ENCODE measurements at places on chromosomes 11 and 22. TPM values are rescaled to one million over a fixed set of nuclear protein-coding genes. Genes with fewer than 3 reads are reported as not detected.

DNA sequence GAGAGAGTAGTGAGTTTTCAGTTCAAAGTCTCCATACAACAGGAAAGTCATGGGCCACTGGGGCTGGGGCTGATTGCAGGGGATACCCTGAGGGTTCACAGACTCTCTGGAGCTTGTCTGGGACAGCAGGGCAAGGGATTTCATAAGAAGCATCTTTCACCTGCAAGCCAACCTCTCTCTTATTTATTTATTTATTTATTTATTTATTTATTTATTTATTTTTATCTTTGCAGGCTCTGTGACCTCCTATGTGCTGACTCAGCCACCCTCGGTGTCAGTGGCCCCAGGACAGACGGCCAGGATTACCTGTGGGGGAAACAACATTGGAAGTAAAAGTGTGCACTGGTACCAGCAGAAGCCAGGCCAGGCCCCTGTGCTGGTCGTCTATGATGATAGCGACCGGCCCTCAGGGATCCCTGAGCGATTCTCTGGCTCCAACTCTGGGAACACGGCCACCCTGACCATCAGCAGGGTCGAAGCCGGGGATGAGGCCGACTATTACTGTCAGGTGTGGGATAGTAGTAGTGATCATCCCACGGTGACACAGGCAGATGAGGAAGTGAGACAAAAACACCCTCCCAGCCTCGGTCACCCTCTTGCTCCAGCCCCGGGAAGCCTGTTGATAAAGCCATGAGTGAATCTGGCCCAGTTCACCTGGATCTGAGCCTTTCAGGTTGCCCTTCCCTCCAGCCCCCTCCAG is 68.4 kb downstream of the GGTLC2 start:
- DNase-seq: no peak

DNA sequence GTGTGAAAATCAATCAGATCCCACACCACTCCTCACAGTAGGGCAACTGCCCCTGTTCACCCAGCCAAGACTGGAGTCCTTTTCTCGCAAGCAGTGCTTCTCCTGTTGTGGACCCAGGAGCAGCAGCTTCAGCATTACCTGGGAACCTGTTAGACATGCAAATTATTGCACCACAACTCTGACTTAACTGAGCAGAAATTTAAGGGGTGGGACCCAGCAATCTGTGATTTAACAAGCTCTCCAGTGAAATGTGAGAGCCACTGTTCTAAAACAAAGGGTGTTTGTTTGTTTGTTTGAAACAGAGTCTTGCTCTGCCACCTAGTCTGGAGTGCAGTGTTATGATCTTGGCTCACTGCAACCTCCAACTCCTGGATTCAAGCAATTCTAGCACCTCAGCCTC is 591.4 kb downstream of the SOX6 start:
- DNase-seq: no peak

DNA sequence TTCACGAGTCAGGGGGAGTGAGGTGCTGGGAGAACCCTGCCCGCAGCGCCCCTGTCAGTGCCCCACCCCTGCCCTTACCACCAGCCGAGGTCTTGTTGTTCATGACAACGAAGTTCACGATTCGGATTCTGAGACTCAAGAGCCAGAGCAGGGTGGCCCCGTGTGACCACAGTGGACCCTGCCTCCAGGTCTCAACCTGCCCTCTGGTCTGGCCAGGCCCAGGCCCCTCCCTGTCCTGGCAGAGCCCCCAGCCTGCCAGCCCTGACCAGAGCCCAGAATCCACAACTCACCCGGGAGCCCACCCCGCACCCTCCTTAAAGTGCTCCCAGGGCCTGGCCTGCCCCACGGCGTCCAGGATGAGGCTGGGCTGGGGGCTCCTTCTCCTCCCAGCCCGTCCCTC is 9.9 kb downstream of the ANO9 start:
- no peak for DNase-seq

DNA sequence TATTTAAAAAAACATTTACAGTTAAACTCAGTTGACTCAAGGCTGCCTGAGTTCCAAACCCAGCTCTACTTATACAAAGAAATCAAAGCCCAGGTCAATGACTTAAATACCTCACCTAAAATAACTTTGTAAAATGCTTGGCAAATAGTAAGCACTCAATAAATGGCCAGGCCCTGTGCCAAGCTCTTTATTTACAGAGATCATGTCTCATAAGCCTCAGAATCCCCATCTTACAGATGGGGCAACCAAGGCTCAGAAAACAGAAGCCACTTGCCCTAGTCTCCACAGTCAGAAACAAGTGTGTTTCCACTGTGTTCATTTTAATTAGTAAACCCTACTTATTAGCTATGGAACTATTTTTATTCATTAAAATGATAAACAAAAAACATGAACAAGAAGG is 30.5 kb upstream of the TTC28 start:
- DNase-seq: no peak

GRCh38 chr22:38477585-38477984 is 9.7 kb downstream of the KDELR3 start:
- DNase-seq: no peak

- DNase-seq: no peak
Measured at GRCh38 chr11:37109286-37109585, 511.2 kb upstream of the RAG2 start.

DNA sequence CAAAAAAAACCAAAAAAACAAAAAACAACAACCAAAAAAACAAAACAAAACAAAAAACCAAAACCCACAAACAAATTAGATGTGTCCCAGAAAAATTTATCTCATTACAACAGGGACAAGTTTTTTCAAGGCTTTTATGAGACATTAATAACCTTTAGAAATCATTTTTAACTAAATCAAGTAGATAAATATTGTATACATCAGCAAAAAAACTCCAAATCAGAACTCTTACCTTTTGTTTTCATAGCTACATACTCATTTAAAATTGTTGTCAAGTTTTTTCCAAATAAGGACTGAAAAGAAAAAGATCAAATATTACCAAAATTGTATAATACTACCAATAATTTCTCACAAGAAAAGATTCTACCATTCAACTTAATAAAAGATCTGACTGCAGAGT is 28.7 kb downstream of the NPAT start:
- DNase-seq: no peak

Gene CEND1
- total RNA-seq: not detected

Gene TRIM51
- not detected for total RNA-seq

Gene LIMK2
- total RNA-seq: 28.8 TPM

All from naive thymus-derived CD4-positive, alpha-beta T cell (primary cell).